Activated naive CD8-positive, alpha-beta T cell treated with anti-CD3 and anti-CD28 coated beads for 36 hours (primary cell): ENCODE measurements at places on chromosomes 5 and 9. TPM values are rescaled to one million over a fixed set of nuclear protein-coding genes. Genes with fewer than 3 reads are reported as not detected.

DNA sequence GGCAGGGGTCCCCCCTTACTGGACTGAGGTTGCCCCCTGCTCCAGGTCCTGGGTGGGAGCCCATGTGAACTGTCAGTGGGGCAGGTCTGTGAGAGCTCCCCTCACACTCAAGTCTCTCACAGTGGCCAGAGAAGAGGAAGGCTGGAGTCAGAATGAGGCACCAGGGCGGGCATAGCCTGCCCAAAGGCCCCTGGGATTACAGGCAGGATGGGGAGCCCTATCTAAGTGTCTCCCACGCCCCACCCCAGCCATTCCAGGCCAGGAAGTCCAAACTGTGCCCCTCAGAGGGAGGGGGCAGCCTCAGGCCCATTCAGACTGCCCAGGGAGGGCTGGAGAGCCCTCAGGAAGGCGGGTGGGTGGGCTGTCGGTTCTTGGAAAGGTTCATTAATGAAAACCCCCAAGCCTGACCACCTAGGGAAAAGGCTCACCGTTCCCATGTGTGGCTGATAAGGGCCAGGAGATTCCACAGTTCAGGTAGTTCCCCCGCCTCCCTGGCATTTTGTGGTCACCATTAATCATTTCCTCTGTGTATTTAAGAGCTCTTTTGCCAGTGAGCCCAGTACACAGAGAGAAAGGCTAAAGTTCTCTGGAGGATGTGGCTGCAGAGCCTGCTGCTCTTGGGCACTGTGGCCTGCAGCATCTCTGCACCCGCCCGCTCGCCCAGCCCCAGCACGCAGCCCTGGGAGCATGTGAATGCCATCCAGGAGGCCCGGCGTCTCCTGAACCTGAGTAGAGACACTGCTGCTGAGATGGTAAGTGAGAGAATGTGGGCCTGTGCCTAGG, at the start of gene CSF2:
TSS of gene CSF2 (plus strand) at position 559 of the 783 bp plus-strand sequence. CDS start at position 594, 35 bp downstream.
- DNase-seq, result no peak

DNA sequence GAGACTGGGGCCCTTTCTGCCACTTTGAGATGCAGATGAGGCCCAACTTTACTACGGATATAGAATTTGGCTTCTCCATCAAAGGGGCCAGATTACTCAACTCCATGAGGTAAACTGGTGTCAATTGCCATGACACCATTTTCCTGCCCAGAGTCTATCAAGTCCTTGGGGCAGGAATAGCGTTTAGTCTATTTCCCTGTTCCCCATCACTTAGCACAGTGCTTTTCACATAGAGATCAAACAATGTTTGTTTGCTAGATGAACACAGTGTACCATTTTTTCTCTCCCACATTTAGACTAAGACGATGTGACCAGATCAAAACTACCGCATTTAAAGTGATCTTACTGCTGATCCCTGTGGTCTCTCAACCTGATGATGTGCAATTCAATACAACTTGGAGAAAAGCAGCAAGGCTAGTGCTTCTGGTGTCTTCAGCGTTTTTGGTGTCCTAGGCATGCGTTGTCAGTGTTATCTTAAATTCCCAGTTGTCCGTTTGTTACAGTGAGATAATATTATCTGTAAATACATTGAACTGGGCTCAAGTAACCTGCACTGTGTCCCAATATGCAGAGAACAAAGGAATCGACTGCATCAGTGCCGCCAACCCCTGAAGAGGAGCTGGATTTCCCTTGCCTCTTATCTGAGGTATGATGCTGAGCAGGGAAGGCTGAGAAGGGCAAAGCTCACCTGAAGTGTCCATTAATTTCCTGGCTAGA, 446.2 kb downstream of the PLK2 start:
- DNase-seq, result no peak

GRCh38 chr9:91515074-91515687, 91.5 kb upstream of the NFIL3 start:
- DNase-seq, result no peak

DNA sequence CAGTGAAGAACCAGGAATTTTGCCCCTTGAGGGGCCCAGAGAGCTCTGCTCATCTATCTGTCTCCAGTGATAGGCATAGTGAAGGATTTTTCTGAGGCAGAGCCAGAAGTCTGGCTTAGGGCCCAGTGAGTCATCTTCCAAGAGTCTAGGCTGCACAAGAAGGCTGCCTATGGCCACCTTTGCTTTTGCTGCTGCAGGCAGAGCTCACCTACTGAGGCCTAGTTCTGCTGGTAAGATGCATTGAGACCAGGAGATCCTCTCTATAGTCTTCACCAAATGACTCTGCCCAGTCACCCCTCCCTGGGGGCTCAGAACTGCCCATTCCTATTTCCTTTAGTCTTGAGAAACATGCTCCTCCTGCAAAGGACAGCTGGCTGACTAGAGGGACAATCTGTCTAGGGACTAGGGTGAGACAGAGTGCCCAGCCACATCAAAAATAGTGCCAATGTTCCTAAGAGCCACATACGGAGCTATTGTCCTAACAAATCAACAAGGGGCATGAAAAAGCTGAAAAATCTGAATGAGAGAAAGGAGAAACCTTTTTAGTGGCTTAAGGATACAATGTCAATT, 40.3 kb upstream of the CDKN2AIPNL start:
- no peak for DNase-seq

Gene SAXO1
- total RNA-seq, result not detected

Gene GARIN3
- 0.46 TPM for total RNA-seq
